Hematopoietic multipotent progenitor cell treated with erythropoietin and hydrocortisone succinate and interleukin-3 and kit ligand, for 17 days (in vitro differentiated cells): ENCODE measurements at places on chromosomes 11 and 22.

GRCh38 chr11:35746356-35747153 lies 84.0 kb downstream of the TRIM44 start:
- DNase-seq: no peak

DNA sequence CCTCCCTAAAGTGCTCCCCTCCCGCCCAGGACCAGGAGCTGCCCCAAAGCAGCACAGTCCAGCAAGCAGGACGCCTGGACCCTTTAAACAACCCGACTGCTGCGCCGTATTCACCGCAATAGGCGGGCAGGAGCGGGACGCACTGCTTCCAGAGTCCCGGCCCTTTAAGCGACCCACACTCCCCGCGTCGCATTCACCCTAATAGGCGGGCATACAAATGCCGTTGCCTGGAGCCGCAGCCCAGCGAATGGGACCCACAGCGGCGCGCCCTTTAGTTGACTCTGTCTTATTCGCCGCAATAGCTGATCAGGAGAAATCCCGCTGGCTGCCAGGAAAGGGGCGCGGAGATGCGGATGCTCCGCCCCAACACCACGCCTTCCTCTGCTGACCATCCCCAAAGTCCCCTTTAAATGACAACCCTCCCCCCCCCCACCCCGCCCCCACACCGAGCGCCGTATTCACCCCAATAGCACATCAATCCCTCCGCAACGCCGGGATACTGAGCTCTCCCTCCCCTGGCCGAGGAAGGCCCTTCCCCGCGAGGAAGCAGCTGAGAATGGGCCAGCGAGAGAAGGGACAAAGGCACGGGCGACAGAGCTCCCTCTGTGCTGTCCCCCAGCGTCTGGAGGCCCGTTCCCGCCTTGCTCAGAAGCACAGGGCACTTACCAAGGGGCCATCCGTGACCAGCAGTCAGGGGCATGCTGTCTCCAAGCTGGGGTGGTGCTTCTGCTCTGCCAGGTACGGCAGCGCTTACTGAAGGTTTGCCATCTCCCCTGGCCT lies 4.7 kb downstream of the OSBPL5 start:
- no peak for DNase-seq

- peak; percentile 58 for DNase-seq
Observed at GRCh38 chr11:130431331-130431773, 2.9 kb upstream of the ADAMTS8 start.

DNA sequence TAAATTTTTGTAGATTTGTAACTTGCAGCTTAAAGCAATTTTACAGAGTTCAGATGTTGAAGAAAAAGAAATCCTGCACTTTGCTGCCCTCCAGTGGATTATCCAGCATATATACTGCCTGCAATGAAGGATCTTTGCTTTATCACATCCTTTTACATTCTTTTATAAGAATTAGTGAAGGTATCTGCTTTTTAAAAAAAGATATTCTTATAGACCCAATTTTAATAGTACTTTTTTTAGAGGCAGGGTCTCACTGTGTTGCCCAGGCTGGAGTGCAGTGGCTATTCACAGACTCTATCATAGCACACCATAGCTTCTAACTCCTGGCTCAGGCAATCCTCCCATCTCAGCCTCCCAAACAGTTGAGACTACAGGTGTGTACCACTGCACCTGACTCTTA lies 60.7 kb downstream of the TTC17 start:
- DNase-seq: peak; percentile 79

DNA sequence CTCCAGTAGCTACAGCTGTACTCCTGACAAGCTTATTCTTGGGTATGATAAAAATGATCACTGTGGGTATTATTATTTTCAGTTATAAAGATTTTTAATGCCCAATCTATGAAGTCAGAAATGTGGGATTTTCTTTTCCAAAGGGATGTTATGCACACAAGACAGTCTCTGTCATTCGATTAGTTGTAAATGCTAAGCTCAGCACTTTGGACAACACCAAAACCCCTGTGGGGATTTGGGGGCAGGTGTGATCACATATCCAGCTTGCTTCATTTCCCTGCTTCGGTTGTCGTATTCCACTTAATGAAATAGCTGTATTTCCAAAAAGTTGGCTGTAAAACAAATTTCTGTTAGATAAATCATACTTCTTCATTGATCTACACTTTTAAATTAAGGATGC lies 931.5 kb downstream of the NTM start:
- DNase-seq: no peak

GRCh38 chr22:24002851-24003250 lies 2.4 kb downstream of the GSTT4 start:
- no peak for DNase-seq

- DNase-seq: no peak
Observed at GRCh38 chr11:75591371-75591770, 29.3 kb downstream of the SERPINH1 start.

DNA sequence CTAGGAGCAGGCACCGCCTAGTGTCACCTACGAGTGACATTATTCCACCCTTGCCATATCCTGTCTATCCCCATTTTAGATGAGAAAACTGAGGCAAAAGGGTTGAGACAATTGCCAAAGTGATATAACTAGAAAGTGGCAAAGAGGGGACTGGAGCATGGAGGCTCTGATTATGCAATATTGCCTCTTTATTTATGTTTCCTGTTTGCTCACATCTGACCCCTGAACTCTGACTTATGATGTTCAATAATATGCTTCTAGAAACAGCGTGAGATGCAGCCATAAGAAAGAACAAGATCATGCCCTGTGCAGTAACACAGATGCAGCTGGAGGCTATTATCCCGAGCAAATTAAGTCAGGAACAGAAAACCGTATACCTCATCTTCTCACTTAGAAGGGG lies 7.7 kb downstream of the ELF5 start:
- DNase-seq: no peak

DNA sequence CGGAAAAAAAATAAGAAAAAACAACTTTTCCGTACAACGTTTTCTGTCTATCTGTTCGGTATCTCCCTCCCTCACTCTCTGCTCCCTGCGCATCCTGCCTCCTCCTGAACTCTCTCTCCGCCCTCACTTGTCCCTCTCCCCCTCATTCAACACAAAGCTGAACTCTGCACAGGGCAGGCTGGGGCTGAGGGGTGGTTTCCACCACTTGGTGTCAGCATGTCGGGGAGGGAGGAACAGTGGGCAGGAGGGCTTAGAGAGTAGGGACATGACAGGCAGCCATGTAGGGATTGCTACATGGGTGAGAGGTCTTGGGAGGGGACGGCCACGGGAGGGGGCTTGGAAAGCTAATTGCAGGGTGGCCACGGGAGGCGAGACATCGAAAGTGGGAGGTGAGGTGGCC lies 17.6 kb downstream of the SLC22A12 start:
- DNase-seq: no peak
